Omental fat pad (tissue), 4 donors: ENCODE measurements at places on chromosomes 2 and 18. TPM values are rescaled to one million over a fixed set of nuclear protein-coding genes. Genes with fewer than 3 reads are reported as not detected.

DNA sequence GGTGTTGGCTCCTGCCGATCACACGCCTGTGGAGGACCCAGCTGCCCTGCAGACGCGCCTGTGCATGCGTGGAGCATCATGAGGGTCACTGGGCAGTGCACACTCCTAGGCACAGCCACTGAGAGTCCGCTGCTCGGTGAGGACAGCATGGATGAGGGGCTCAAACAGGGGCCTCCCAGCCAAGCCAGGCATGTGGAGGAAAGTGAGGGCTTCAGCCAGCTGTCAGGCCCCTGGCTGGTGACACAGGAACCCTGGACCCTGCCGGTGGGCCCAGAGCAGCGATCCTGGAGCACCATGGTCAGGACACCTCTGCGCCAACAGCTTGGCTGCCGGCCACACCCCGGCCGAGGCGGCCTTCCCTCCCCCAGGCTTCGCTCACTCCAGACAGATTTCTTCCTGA lies 171.2 kb downstream of the RTP5 start:
- DNase-seq = no peak

DNA sequence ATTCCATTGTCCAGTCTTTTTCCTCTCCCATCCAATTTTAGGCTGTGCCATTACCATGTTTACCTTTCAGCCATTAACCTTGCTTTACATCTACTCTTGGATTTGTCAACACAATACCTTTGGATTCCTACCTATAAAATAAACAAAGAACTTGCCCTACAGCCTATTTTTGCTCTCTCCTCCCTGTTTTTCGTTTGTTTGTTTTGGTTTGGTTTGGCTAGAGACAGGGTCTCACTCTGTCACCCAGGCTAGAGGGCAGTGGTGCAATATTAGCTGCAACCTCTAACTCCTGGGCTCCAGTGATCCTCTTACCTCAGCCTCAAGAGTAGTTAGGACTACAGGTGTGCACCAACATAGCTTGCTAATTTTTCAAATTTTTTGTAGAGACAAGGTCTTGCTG lies 76.1 kb downstream of the SP100 start:
- DNase-seq = no peak

GRCh38 chr2:113105047-113105785 lies 22.2 kb upstream of the IL1RN start:
- DNase-seq = no peak

GRCh38 chr2:191864628-191865374 lies 17.9 kb upstream of the CAVIN2 start:
- DNase-seq = no peak

- no peak for DNase-seq
These were observed 3.0 kb downstream of the ZNF516 start for GRCh38 chr18:76491776-76492668.

DNA sequence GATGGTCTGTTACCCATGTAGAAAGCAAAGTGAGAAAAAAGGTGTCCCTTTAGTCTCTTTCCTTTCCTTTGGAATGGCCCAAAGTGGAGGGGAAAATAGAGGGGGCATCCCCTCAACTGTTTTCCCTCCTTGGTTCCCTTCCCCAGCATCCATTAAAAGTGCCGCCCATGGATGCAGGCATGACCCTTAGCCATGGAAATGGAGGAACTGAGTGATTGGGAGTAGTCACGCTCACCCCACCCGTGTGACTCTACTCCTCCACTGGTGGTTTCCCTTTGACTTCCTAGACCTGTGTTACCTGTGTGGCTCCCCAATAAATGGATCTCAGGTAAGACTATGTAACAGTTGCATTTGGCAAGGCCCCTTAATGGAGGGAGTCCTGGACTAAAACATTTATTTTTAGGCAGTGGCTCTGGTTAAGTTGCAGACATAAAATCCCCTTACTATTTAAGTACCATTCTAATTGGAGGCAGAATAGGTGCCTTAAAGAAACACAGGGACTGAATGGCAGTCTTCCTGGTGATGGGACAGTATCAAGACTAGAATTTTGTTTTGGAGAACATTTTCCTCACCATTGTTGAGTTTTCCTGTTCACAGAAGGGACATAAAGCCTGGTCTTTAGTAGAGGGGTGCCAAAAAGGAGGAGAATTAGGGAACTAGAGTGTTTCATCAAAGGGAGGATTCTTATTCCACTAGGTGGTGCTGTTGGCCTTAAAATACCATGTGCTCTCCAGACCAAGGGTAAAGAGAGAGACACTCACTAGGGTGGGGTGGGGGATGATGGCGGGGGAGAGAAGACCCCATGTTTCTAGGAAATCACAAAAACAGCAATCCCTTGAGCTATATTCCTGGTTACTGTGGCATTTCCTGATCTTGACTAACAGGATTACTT lies 25.7 kb upstream of the PLA2R1 start:
- DNase-seq = no peak

DNA sequence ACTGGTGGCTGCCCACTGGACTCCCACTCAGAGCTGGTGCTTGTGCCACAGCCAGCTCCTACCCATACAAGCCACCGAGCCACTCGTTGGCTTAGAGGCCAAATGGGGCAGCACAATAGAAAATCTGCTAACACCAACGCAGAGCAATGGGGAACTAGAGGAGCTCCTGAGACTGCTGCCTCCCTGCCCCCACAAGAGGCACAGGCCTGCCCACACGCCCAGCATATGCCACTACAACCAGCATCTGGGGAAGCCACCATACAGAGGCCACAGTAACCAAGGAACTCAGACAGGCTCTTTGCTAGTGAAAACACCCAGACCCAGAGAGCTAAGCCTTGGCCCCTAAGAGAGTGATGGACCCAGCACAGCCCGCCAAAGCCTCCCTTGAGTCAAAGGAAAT lies 231.2 kb upstream of the RAB6C start:
- DNase-seq = no peak

- no peak for DNase-seq
These were observed 6.2 kb downstream of the TTL start for GRCh38 chr2:112488201-112488600.

POLR1B gene
- total RNA-seq = 13.5 TPM

GREB1 gene
- 1.9 TPM for total RNA-seq

MLPH gene
- total RNA-seq = 3.8 TPM

FMNL2 gene
- total RNA-seq = 55.1 TPM

COLEC12 gene
- total RNA-seq = 25.3 TPM

GAREM1 gene
- 22.4 TPM for total RNA-seq

CD302 gene
- total RNA-seq = 81.2 TPM

ZDBF2 gene
- 25.4 TPM for total RNA-seq
